ENCODE measurements at places on chromosomes 5 and 9.

DNA sequence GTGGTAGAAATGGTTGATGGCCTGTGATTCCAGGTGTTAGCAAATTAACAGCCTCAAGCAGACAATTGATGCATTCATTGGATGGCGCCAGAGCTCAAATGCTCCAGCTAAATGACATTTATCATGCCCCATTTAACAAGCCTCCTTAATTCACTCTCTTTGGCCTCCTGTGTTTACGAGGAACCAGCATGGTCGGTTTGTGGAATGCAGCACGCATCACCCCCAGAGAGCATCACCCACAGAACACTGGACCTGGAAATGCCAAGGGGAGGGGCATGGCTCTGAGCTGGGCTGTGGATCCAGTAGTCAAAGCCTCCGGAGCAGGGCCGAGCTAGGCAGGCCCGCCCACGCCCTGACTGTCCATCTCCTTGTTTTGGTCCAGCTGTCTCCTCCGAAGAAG lies 434.0 kb downstream of the GADD45G start:
- no peak for DNase-seq

GRCh38 chr5:31268686-31269085 lies 75.2 kb downstream of the CDH6 start:
- DNase-seq: no peak

DNA sequence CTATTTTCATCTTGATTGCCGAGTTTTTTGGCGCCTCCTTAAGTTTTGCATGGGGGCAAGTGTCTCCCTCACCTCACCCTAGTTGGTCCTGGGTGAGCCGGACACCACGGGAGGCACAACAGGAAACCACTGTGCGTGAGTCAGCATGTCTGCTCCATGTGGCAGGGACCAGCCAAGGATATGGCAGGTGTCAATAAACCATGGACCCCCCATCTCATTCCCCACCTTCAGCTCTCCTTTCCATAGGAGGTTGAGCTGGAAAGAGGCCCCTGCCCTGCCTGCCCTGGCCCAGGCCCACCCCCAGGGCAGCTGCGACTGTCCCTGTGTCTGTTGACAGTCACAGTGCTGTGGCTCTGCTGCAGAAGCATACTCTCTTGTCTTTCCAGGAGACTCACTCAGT lies 3.1 kb downstream of the SPACA9 start:
- no peak for DNase-seq

- no peak for DNase-seq
Observed at GRCh38 chr9:115237385-115237998, 119.5 kb upstream of the TNC start.

DNA sequence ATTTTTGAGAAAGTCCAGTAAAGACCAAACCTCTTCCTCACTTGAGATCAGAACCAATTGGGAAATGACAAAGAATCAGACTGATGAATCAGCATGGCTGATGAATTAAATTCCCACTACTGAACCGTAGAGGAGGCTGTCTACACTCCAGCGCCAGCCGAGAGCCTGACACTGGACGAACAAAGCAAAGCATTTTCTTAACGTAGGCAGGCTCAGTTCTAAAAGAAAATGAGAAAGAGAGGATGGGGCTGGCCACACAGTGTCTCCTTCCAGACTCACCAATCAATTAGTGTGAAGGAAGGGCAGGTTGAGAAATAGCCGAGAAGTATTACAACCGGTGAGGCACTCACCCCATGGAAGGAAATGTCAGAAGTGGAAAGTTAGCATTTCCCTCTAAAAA lies 49.4 kb downstream of the ITGA1 start:
- DNase-seq: no peak

DNA sequence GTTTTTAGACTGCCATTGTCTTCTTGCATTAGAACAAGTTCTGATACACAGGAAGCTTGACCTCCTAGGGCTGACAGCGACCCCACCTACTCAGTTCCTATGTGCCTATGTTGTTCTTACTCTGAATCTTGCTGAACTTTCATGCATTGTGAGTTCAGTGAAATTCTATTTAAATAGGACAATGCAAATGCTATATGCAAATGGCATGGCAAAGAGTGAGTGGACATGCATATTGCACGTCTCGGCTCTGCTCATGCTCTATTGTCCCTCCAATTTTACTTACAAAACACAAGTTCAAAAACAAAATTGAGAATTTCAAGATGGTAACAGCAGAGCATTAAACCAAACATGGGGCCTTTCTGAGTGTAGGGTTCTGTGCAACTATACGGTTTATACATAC lies 5.3 kb upstream of the DCP2 start:
- no peak for DNase-seq

GRCh38 chr9:117080765-117081390 lies 334.0 kb downstream of the ASTN2 start:
- DNase-seq: no peak

Data from activated T-cell treated with anti-CD3 and anti-CD28 coated beads, Interleukin-2, amount 50 U/mL, for 24 hours (primary cell).